ENCODE measurements at places on chromosomes 3 and 15.

GRCh38 chr3:123002100-123002748 lies 25.3 kb downstream of the SEMA5B start:
- DNase-seq = no peak

DNA sequence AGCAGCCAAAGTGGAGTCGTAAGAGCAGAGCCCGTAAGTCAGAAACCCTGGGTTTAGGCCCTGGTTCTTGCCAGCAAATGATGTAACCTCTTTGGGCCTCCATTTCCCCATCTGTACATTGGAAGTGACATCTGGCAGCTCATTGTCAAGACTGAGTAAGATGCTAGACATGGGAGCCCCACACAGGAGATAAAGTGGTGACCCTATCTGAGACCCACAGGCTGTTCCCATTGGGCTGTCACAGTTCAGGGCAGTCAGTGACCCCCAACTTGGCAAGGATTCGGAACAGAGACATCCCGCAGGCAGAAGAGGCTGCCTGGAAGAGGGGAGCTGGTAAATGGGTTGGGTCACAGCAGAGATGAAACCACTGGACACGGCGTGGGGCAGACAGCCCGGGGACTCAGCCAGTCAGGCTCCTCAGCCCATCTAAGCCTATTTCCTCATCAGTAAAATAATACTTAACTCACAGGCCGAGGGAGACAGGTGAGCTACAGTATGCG lies 1.8 kb downstream of the CLN6 start:
- DNase-seq = no peak

DNA sequence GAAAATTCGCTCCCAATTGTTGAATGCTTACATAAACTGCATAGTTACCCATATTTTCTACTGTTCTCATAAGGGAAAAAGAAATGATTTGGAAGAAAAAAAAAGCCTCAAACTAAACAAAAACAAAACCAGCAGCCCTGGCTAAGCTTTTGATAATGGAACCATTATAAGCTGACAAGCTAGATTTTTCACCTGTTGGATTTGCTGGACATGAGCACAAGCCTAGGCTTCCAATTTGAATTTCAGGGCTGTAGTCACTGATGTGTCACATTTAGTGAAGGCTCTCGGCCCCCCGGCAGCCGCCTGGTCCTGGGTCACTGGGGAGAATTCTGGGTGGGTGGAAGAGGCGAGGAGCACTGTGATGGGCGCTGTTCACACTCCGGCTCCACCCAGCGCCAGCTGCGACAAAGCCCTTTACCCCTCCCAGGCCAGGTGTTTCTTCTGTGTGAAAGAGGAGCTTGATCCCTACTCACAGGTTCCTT lies 4.6 kb downstream of the FBXL22 start:
- DNase-seq = no peak

DNA sequence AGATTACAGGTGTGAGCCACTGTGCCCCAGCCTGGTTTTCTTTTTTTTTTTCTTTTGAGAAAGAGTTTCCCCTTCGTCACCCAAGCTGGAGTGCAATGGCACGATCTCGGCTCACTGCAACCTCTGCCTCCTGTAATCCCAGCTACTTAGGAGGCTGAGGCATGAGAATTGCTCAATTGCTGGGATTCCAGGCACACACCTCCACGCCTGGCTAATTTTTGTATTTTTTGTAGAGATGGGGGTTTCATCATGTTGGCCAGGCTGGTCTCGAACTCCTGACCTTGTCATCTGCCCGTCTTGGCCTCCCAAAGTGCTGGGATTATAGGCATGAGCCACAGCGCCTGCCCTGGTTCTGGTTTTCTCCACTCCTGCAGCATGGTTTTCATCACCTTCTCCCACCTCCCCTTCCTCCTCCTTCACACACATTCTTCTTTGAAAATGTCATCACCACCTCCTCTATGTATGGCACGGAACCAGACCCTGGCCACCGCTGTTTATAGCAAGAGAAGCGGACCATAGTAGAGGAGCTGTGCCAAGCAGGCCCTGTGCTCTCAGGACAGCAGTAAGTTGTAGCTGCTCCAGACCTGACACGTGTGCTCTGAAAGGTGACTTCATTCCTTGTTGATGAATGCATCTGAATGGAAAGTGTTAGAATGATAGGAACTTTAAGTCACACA lies 14.6 kb upstream of the AHSG start:
- DNase-seq = no peak

DNA sequence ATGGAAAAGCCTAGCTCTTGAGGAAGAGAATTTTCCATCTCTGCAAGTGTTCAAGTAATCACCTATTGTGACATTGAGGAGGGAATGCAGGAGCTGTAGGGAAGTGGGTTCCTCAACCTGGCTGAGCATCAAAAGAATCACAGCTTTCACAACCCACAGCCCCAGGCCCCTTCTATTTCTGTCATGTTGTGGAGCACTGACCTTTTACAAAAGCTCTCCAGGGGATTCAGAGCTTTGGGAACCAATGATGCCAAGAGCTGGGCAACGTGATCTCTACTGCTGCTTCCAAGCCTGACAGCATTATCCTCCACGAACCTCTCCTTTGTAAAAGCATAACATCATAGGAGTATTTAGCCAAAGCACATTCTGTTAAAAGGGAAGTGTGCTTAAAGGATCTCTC lies 231.1 kb downstream of the ADAMTS9 start:
- no peak for DNase-seq

DNA sequence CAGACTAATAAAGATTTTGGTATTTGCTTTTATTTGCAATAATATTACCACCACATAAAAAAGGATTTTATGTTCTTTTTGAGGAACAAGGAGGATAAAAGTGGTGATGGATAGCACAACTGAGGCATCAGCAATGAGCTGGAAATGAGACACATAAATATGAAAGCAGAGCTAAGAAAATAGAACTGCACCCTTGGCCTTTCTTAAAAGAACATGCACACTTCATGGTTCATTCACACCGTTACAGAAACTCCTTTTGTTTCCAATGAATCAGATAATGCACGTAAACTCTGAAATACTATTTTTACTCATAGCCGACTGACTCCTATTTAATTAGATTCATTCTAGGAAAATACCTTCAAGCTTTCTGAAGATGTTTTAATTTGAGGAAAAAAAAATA lies 19.9 kb upstream of the DPH6 start:
- DNase-seq = no peak

DNA sequence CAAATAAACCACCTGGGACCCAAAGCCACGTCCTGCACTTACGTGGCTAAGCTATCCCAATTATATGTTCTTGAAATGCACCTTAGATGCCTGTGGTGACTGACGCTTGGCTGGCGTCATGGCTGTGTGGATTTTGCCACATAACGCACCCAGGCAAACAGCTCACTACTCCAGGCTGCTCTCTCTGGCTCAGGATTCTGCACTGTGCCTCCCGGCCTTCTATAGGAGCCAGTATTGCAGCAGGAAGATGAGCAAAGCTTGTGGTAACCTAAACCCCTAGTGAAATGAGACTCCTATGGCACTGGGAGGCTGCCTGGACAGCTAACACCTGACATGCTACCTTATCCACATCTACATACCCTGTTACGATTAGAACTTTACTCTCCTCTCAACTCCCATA lies 179.3 kb downstream of the THRB start:
- no peak for DNase-seq

GRCh38 chr15:40893733-40894680 lies at the start of gene VPS18:
VPS18 (plus strand) TSS chr15:40894450; CDS start chr15:40894769, 319 bp downstream.
- peak; percentile 86 for DNase-seq

GRCh38 chr3:133894353-133895207 lies 1.1 kb downstream of the RAB6B start:
- no peak for DNase-seq

GRCh38 chr3:155554777-155555451 lies 190.0 kb downstream of the PLCH1 start:
- DNase-seq = peak; percentile 83

- no peak for DNase-seq
These were observed 553.7 kb upstream of the LMCD1 start for GRCh38 chr3:7947930-7948329.

DNA sequence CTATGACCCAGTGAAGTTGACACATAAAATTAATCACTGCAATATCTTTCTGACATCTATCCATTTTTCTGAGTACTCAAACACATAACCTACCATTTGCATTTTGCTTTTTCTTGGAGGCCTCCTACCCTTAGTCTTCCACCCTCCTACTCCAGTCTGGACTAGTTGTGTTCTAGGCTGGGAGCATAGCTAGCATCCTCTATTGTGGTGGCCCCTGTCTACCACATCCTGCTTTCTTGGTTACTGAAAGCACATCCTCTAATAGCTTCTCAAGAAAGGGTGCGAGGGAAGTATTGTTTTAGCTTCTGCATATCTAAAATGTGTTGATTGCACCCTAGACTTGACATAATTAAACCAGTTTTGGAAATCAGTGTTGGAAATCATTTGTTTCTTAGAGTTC lies 176.5 kb downstream of the THSD4 start:
- no peak for DNase-seq

DNA sequence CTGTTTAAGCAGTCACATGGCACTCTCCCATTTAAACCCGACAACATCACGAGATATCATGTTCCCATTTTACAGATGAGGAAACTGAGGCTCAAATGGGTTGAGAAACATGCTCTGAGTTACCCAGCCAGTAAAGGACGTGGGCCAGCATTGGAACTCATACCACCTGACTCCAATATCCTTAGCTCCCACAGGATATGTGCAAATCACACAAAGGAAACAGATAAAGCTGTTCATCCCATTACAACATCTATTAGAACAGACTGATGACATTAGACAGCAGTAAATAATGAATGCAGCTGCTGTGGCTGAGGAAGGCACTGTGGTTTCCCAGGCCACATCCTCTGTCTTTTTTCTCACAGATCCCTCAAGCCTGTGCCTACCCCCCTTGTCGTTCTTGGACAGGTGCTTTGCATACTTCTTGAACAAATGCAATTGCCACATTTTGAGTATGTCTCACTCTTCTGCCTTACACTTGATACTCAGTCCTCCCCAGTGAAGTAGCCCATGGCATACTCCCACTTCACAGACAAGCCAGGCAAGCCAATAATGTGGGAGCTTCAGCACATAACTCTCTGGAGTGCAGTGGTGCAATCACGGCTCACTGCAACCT lies 17.7 kb downstream of the FRMD4B start:
- peak; percentile 19 for DNase-seq

- DNase-seq = no peak
These were observed 336.6 kb downstream of the OCA2 start for GRCh38 chr15:27762471-27762870.

GRCh38 chr15:99409097-99409473 lies 156.7 kb upstream of the MEF2A start:
- no peak for DNase-seq

- DNase-seq = no peak
These were observed 1.6 kb upstream of the ABHD5 start for GRCh38 chr3:43689166-43689565.

GRCh38 chr3:138718849-138719248 lies 110.3 kb downstream of the FAIM start:
- DNase-seq = no peak

DNA sequence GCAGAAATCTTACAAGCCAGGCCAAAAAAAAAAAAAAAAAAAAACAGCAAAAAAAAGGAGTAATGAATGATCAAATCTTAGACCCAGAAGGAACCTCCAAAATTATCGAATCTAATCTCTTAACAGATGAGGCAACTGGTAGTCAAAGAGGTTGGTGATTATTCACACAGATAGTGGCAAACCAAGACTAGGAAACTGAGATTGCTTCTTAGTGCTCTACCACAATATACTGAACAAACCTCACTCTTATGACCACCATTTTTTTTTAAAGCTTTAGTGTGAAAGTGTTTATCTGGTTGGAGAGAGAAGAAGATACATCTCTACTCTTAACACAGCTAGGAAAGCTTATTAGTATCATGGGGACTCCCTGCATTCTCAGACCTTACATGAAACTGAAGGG lies 17.3 kb downstream of the ATOSA start:
- DNase-seq = no peak

DNA sequence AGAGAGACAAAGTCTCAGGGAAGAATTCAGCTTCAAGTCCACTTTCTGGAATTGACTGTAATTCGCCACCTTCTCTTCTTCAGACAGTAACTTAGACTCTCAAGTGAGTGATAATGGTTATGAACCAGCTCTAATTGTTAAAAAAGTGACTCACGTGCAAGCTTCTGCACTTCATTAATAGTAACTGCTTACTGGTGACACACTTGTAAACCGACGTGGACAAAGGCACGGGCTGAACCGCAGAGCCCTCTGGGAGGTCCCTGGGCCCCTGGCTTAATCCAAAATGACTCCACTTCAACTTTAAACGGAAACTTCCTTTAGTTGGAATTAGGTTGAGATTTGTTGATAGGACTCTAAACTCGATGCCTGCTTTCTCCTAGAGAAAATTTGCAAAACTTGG lies 17.0 kb downstream of the MUC4 start:
- no peak for DNase-seq

DNA sequence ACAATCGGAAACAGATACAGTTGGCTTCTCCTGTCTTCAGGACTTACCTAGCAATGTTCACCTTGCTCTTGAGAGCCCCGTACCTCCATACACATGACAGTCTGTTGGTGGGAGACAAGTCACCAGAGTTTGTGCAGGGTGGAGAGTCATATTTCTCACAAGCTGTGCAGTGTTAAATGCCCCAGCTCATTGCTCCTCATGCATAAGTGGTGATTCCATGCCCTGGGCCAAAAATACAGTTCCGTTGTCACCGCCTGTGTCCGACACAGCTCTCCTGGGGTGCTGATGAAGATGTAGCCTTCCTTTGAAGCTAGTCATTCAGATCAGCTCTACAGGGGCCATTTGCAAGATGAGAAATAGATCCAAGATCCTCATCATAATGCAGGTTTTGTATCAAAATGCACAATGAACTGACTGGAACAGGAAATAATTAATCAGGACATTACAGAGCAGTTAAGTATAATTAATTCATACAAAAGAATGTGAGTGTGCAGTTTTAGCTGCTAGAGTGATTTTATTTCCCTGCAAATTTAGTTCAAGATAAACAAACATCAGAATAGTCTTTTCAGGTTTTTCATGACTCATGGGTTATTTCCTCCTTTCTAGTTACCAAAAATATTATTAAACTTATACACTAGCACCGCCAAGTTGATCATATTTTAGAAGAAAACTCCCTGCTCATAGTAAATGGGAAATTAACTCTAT lies 66.5 kb downstream of the CD47 start:
- DNase-seq = no peak

- no peak for DNase-seq
These were observed 397.5 kb upstream of the ATP10A start for GRCh38 chr15:26260517-26261133.

- DNase-seq = no peak
These were observed 66.4 kb downstream of the SEMA5B start for GRCh38 chr3:122961146-122961545.

GRCh38 chr3:97680210-97680609 lies 84.3 kb upstream of the ARL6 start:
- DNase-seq = no peak

- DNase-seq = no peak
These were observed 109.8 kb upstream of the C3orf80 start for GRCh38 chr3:160115387-160115786.

GRCh38 chr3:51604212-51604611 lies 65.7 kb downstream of the RAD54L2 start:
- DNase-seq = no peak
